ENCODE measurements at places on chromosomes 5 and 9. TPM values are rescaled to one million over a fixed set of nuclear protein-coding genes. Genes with fewer than 3 reads are reported as not detected.

Gene RANBP17
- 3.9 TPM for total RNA-seq

Gene VLDLR
- total RNA-seq: 132 TPM

Gene SLC9A3
- 1.3 TPM for total RNA-seq

Gene SPATA6L
- total RNA-seq: 0.87 TPM

Gene WWC1
- total RNA-seq: 4.3 TPM

Gene DNAJC25
- 5.3 TPM for total RNA-seq

Gene KCNMB1
- total RNA-seq: 0.47 TPM

Gene ARL14EPL
- not detected for total RNA-seq

Gene TYRP1
- total RNA-seq: 43.8 TPM

Gene PHYHD1
- total RNA-seq: 39.7 TPM
